ENCODE measurements at places on chromosomes 13 and 19. TPM values are rescaled to one million over a fixed set of nuclear protein-coding genes. Genes with fewer than 3 reads are reported as not detected.

DNA sequence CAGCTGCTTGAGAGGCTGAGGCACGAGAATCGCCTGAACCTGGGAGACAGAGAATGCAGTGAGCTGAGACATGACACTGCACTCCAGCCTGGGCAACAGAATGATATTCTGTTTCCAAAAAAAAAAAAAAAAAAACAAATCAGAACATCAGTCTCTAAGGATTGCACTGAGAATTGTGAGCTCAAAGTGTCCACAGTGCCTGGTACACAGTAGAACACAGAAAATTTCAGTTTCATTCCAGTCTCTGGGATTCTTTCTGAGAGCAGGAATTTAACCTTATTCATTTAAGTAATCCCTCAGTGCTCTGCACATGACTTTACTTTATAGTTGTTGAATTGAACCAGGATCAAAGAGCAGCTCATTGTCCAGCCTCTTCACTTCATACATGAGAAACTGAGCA lies 25.9 kb upstream of the GATAD2A start:
- no peak for DNase-seq

The FFAR3 gene
- polyA plus RNA-seq: not detected

DNA sequence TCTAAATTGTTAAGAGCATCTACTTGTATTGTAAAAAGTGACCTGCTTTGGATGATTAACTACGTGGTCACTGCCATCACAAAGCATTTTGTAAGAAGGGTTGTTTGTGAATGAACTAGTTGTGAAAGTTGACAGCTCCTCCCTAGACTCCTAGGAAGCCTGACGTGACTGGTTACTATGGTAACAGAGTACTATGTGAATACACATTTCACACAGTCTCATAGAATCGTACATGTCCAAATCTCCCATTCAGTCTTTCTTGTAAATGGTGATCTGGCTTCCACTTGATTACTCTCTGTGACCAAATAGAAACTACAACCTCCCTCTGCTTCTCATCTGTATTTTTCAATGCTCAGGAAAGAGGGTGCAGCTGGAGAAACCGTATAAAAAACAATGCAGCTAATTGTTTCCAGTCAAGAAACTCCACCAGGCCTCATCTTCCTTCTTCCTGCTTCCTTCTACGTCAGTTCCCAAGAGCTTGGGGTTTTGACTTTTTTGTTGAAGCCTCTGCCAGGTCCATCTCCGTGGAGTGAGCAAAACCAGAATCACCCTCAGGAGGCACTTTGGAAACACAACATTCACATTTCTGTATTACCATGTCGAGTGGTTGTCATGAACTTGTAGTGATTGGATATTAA lies 83.4 kb downstream of the GPC6 start:
- DNase-seq: no peak

- DNase-seq: peak; percentile 98
Observed at GRCh38 chr19:4007021-4007835, at the start of gene PIAS4. PIAS4 (plus strand) TSS chr19:4007736; CDS start chr19:4007761, 25 bp downstream.

DNA sequence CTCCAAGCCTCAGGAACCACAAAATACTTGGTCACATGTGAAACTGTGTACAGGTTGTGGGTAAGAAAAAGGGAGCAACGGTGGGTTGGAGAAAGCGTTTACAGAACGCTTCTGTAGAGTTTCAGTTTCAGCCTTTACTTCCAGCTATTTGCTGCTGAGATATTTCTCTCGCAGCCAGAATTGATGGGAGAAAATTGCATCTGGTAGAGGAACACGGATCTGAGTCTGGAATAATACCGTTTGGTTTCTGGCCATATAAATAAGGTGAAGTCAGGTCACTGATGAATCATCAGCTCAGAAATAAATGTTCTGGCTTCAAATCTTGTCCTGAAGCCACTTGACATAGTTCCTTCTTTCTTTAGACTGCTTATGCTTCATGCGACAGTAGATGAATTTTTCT lies 20.3 kb upstream of the RFC3 start:
- no peak for DNase-seq

DNA sequence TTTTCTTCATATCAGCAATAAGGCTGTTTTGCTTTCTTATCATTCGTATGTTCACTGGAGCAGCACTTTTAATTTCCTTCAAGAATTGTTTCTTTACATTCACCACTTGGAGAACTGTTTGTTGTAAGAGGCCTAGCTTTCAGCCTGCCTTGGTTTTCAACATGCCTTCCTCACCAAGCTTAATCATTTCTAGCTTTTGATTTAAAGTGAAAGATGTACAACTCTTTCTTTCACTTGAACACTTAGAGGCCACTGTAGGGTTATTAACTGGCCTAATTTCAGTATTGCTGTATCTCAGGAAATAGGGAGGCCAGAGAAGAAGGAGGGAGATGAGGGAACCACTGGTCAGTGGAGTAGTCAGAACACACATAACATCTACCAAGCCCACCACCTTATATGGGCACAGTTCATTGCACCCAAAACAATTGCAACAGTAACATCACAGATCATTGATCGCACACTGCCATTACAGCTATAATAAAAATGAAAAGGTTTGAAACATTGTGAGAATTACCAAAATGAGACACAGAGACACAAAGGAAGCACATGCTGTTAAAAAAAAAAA lies 181.4 kb upstream of the TUBA3C start:
- no peak for DNase-seq

The NKPD1 gene
- 0.17 TPM for polyA plus RNA-seq

DNA sequence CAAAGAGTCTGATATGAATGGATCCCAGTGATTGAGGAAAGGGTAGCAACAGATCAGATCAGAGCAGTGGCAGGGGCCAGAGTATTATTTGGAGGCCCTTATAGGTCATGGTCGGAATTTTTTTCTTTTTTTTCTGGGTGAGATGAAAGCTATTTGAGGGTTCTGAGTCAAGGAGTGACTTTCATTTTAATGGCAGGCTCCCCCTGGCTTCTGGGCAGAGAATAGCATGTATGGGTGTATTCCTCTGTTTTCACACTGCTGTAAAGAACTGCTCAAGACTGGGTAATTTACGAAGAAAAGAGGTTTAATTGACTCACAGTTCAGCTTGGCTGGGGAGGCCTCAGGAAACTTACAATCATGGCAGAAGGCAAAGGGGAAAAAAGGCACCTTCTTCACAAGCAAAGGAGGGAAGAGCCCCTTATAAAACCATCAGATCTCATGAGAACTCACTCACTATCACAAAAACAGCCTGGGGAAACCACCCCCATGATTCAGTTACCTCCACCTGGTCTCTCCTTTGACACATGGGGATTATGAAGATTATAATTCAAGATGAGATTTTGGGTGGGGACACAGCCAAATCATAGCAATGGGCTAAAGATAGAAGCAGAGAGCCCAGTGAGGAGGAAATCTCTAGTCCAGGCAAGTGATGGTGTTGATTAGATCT lies 3.0 kb upstream of the SLC6A16 start:
- DNase-seq: peak; percentile 22

DNA sequence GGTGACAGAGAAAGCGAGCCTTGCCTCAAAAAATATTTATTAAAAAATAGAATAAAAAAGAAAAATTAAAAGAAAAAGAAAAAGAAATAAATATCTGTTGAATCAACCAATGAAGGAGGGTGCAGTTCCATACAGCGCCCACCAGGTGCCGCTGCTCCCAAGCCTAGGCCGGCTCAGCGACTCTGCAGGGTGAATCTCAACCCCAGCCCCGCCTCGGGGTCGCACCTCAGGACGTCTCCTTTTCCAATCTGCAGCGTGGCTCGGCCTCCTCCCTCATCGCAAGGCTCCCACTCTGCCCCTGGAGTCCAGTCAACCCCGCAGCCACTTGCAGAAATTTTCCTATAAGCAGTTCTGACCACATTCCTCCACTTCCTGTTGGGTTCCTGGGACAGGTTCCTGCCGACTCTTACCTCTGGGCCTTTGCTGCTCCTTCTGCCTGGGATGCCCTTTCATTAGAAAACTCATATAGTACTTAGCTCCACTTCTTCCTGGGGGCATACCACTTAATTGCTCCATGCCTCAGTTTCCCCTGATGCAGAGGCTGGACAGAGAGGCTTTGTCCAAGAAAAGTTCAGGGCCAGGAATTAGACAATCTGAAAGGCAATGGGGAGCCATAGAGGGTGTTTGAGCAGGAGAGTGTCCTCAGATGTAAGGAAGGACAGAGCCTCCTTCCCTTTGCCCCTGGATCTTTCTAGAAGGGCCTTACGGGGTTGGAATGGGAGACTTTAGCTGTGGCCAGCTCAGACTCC lies 24.3 kb downstream of the NFILZ start:
- DNase-seq: peak; percentile 67

The TPTE2 gene
- not detected for polyA plus RNA-seq

The CARM1 gene
- polyA plus RNA-seq: 0.59 TPM

- peak; percentile 66 for DNase-seq
Observed at GRCh38 chr19:10424011-10424637, 3.8 kb downstream of the PDE4A start.

DNA sequence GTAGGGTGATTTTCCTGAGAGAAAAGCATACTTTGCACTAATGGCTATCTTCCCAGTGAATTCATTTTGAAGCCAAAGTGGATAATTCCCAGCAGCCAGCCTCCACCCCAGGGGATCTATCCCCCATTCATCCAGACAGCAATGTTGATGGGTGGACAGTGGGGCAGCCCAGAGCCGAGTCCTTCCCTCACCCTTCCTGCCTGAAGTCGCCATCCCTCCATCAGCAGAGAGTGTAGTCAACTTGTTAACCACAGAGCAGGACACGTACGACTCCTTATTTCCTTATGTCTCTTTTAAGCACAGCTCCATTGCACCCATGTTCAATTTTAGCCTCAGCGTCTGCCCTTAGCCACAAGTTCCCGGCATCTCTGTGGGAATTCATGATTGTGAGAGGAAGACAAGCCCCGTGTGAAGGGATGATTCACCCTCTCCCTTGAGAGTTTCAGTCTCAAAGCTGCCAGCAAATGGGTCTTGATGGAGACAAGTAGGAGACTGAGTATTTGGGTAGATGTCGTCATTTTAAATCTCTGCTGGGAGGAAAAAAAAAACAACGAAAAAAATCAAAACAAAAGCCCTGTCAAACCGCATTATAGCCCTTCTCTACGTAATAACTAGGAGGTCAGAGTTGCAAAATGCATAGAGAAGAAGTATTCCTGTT lies 58.3 kb upstream of the MEDAG start:
- no peak for DNase-seq

DNA sequence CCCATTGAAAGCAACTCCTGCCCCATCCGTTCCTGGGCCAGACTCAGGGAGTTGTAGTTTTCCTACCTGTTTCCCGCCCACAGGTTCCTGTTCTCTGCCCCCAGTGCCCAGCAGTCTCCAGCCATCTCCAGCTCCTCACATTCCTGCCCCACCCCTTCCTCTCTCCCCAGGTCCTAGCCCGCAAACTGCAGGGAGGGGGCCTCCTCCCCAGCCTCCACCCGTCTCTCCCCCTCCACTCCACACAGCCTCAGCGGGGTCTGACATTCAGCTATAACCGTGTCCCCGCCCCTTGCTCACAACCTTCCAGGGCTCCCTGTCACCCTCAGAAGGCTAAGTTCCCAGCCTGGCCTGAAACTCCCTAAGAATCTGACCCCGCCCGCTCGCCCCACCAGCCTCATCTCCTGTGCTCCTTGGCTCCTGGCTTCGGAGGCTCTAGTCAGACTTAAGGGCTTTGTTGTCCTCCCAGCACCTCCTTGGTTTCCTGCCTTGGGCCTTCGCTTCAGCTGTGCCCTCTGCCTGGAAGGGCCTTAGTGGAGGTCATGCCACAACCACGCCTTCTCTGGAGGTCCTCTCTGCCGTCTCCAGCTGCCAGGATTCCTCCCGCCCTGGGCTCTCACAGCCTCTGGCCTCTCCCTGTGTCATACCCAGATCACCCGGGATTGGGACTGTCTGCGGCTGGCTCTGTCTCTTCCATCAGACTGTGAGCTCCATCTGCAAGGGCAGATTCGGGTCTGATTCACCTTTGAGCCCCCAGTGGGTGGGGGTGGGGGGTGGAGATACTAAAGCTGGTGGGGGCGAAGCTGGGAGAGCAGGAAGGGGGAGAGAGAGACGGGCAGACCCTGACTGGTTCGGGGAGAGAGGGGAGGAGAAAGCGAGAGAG lies 5.1 kb upstream of the SPACA6 start:
- no peak for DNase-seq

The EFNA2 gene
- not detected for polyA plus RNA-seq

The PLA2G4C gene
- 0.74 TPM for polyA plus RNA-seq

GRCh38 chr13:21615427-21615826 lies 11.5 kb upstream of the MICU2 start:
- DNase-seq: no peak

The DPF1 gene
- not detected for polyA plus RNA-seq

DNA sequence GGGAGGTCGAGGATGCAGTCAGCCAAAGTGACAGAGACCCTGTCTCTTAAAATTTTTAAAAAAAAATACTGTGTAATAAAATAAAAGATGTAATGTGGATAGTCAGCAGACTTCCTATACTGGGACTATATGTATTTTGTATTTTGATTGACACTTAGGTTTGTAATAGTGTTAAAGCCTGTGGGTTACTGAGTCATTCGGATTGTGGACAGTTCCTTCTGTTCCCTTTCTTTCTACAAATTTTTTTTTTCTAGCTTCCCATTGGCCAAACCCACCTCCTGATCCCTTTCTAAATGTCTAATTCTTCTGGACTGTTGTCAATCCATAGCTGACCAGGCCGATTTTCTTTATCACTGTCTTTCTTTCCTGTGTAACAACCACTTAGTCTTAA lies 108.0 kb downstream of the DNAJC3 start:
- DNase-seq: no peak

- DNase-seq: no peak
Observed at GRCh38 chr13:107234319-107235073, 666.6 kb upstream of the ARGLU1 start.

DNA sequence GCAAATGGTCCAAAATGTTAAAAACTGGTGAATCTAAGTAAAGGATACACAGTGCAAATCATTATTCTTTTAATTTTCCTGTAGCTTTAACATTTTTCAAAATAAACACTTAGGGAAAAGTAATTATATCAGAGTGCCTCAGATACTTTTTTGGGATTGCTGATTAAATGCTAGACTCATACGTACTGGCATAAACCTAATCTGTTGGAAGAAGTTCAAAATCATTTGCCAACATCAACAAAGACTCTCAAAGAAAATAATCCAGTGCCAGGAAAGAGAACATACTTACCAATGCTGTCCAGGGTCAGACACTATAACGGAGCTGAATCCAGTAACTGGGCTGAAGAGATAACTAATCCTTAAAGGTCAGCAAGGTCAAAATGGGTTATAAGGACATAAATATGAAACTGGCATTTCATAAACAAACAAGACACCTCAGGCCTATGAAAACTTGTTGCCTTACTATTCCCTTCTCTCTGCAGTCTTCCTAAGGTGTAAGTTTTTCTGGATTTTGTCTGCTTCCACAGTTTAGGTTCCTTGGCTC lies 3.3 kb upstream of the ZNF420 start:
- DNase-seq: no peak

The CLDND2 gene
- polyA plus RNA-seq: not detected

The SIGLEC8 gene
- not detected for polyA plus RNA-seq

- no peak for DNase-seq
Observed at GRCh38 chr13:112693831-112694497, 4.1 kb downstream of the ATP11A start.

- DNase-seq: no peak
Observed at GRCh38 chr13:44331912-44332851, 41.4 kb upstream of the SERP2 start.

GRCh38 chr13:67087527-67087926 lies 142.6 kb downstream of the PCDH9 start:
- no peak for DNase-seq

The GPR183 gene
- polyA plus RNA-seq: 9.2 TPM

- no peak for DNase-seq
Observed at GRCh38 chr19:39969266-39969665, 1.7 kb upstream of the PSMC4 start.

The ZNF626 gene
- polyA plus RNA-seq: 8.8 TPM
